ENCODE measurements at places on chromosomes 11 and 22.
A peak's percentile ranks its signal among the peaks of the same experiment; 100 is the strongest.

- no peak for DNase-seq
Observed at GRCh38 chr11:103624708-103625623, 411.5 kb upstream of the DDI1 start.

GRCh38 chr11:72030472-72031045, 31.9 kb downstream of the IL18BP start:
- no peak for DNase-seq

GRCh38 chr11:129917231-129917630, 21.9 kb upstream of the NFRKB start:
- DNase-seq: no peak

GRCh38 chr22:36573815-36574363, 44.9 kb upstream of the EIF3D start:
- no peak for DNase-seq

DNA sequence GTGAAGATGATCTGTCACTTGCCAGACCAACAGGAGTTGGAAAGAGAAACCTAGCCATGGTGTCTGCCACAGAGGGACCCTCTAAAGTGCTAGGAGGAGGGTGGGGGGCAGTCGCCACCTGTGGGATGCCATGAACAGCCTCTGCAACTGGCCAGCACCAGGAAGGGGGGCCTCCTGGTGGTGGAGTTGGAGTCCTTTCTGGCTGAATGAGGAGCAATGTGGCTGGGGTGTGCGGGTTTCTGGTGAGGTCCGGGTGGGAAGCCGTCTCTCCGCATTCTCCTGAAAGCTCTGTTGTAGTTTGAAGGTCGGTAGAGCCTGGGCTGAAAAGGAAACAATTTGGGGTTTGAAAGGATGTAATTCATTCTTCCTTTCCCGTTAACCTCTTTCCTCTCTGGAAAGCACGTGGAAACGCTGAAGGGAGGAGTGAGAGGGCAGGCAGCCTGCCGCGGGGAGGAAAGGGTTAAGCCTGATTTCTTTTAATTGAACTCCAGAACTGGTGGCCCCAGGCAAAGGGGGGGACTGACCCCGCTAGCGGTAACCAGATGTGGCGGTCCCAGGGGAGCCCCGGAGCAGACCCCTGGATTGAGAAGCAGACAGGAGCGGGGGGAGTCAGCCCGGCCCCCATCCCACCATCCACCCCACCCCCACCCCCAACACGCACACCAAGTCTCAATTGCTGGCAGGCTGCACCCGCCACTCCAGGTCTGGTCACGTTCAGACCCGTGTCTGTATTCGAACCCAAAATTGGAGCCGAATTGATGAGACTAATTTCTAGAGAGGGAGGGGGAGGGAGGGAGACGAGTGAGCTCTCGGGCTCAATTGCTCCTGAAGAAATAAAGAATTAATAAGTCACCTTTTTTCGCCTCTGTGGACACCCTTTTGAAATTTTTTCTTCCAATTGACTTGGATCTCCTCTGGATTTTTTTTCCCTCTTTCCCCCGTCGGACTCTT, 1.8 kb upstream of the FLI1 start:
- no peak for DNase-seq

GRCh38 chr22:40289991-40290459, 56.3 kb upstream of the ADSL start:
- peak; percentile 57 for DNase-seq

Measured in stimulated activated CD4-positive, alpha-beta T cell treated with anti-CD3 and anti-CD28 coated beads, Interleukin-12 subunit alpha, Interleukin-12 subunit beta, amount 100 ng/mL, for 4 hours (primary cell).